ENCODE measurements at places on chromosomes 5 and 9. TPM values are rescaled to one million over a fixed set of nuclear protein-coding genes. Genes with fewer than 3 reads are reported as not detected.

BAAT gene
- polyA plus RNA-seq: not detected

GRCh38 chr5:154837009-154837901 lies 13.1 kb downstream of the FAXDC2 start:
- no peak for DNase-seq

GRCh38 chr5:51278539-51278938 lies 104.7 kb upstream of the ISL1 start:
- no peak for DNase-seq

ALDH1A1 gene
- polyA plus RNA-seq: not detected

MXD3 gene
- polyA plus RNA-seq: 0.28 TPM

PCDHA2 gene
- not detected for polyA plus RNA-seq

MARVELD2 gene
- 1.5 TPM for polyA plus RNA-seq

- peak; percentile 58 for DNase-seq
Observed at GRCh38 chr9:109903515-109904138, 123.6 kb downstream of the PALM2AKAP2 start.

GRCh38 chr9:1421436-1421835 lies 371.3 kb downstream of the DMRT2 start:
- DNase-seq: no peak

KCNIP1 gene
- not detected for polyA plus RNA-seq

DNA sequence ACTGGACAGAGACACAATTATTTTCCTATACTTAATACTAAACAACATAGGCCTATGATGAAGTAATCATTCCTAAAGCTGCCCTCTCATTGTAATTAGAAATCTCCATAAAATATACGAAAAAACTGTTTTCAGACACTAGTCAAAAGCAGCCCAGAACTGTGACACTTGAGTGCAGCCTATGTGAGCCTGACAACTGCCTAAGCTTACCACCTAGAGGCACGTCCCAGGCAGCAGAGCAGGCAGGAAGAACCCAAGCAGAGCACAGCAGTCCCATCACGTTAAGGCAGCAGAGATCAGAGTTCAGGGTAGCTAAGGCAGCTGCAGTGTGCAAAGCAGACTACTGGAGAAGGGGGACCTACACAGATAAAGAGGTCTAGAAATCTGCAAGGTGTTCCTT lies 46.4 kb downstream of the GOLPH3 start:
- no peak for DNase-seq

DNA sequence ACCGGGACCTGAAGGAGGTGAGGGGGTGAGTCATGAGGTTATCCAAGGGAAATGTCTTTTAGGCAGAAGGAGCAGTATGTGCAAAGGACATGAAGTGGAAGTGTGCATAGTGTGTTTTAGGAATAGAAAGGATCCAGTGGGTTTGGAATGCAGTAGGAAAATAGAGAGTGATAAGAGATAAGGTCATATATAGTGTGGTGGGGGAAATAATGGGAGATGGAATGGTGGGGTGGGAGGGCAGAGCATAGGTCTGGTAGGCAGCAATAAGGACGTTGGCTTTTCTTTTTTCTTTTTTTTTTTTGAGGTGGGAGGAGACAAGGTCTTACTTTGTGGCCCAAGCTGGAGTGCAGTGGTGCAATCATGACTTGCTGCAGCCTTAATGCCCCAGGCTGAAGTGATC lies 17.8 kb downstream of the SNX24 start:
- DNase-seq: no peak

TAS2R1 gene
- not detected for polyA plus RNA-seq

GRCh38 chr5:3317051-3317795 lies 278.4 kb upstream of the IRX1 start:
- DNase-seq: no peak

DNA sequence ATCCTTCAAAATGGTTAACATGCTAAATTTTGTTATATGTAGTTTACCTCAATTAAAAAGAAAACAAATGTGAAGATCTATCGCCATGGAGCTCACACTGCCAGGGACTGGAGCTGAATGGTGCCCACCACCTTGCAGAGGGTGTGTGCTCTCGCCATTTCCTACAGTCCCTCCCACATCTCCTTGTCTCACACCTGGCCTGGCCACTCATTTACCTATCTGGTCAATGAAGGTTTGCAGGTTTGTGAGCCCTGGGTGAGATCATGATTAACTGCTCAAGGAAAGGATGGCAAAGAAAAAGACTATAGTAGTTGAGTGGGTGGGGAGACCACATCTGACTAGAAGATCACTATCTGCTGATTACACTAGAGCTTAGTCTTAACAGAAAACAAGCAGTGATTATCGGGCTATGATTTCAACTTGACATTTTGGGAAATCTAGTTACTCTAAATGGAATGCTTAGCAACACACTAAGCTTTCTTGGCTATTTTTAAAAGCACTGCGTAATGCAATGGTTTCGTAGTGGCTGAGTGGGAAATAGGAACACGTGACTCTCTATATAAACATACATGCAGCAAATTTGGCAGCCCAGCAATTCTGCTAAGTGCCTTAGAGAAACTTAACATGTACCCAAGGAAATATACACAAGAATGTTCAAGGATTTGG lies 27.3 kb downstream of the PUM3 start:
- no peak for DNase-seq

DNA sequence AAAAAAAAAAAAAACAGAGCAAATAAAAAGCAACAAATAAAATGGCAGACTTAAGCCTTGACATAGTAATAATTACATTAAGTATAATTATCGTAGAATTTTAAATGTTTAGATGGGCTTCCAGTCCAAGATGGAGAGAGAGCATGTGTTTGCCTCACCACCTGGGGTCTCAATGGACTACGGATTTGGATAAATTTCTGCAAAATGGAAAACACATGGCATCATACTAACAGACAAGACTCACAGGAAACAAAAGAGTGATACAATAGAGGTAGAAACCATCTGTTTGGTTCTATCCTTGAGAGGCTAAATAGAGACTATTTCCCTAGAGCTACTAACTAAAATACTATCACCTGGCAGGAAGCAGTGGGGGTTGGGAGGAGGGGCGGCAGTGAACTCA lies 144.3 kb downstream of the MUSK start:
- no peak for DNase-seq

- DNase-seq: no peak
Observed at GRCh38 chr5:55276771-55277170, 30.7 kb downstream of the DHX29 start.

DNA sequence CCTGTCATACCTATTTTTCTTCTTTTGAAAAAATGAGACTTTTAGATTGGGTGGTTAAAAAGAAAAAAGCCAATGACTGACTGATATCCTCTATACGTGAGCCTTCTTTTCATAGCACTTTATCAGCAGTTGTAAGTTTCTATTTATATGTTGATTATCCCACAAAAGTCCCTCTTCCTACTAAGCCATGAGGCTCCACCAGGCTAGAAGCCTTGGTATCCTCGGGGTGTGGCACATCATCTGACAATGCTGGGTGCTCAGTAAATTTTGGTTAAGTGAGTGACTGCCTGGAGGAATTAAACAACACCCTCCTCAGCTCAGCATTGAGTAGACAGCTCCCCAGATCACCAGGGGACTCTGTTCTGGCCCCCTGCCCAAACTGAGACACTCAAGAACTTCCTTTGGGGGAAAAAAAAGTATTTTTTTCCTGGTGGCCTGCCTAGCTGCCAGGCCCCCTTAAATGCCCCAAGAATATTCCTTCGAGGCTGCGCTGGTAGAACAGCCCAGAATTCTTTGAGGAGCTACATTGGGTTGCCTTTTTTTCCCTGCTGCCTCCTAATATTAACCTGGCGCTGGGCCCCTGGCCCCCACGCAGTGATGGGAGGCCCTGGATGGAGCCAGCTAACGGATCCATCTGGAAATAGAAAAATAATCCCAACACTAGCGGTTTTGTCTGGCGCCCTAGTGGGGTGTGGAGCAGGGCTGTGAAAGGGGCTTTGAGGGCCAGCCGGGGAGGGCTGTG lies 23.4 kb upstream of the COL27A1 start:
- no peak for DNase-seq

GRCh38 chr9:77472646-77473045 lies 175.5 kb downstream of the GNA14 start:
- DNase-seq: no peak

- DNase-seq: no peak
Observed at GRCh38 chr5:139915266-139915665, 119.7 kb downstream of the PSD2 start.

DAB2 gene
- not detected for polyA plus RNA-seq

GRCh38 chr5:3025392-3025791 lies 273.9 kb upstream of the IRX2 start:
- DNase-seq: no peak

GRCh38 chr9:98726735-98727134 lies 18.0 kb upstream of the GABBR2 start:
- no peak for DNase-seq

- no peak for DNase-seq
Observed at GRCh38 chr5:78543916-78544315, 104.7 kb downstream of the LHFPL2 start.

DNA sequence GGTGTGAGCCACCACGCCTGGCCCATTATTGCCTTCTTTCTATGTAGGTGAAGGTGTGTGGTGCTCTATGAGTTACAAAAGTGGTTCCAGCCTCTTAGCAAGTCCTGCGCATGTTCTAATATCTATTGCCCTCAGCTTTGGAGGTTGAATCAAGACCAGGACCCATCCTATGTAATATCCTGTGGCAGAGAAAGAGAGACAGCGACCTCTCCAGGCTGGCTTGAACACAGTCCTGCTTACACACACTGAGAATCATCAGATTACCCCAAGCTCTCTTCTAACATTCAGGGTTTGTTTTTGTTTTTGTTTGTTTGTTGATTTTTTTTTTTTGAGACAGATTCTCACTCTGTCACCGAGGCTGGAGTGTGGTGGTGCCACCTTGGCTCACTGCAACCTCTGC lies 94.7 kb upstream of the OSMR start:
- DNase-seq: no peak

SAPCD2 gene
- polyA plus RNA-seq: 0.15 TPM

- no peak for DNase-seq
Observed at GRCh38 chr5:168426864-168427172, 59.5 kb upstream of the RARS1 start.

- no peak for DNase-seq
Observed at GRCh38 chr5:149999359-149999758, 1.1 kb downstream of the TIGD6 start.

CAMLG gene
- polyA plus RNA-seq: 41.0 TPM

GRCh38 chr5:88665750-88666215 lies 217.2 kb downstream of the MEF2C start:
- DNase-seq: no peak

All from CD4-positive, alpha-beta memory T cell (primary cell).